ENCODE measurements at places on chromosomes 2 and 18.

- DNase-seq: no peak
Measured at GRCh38 chr2:240783819-240784621, 36.0 kb downstream of the KIF1A start.

DNA sequence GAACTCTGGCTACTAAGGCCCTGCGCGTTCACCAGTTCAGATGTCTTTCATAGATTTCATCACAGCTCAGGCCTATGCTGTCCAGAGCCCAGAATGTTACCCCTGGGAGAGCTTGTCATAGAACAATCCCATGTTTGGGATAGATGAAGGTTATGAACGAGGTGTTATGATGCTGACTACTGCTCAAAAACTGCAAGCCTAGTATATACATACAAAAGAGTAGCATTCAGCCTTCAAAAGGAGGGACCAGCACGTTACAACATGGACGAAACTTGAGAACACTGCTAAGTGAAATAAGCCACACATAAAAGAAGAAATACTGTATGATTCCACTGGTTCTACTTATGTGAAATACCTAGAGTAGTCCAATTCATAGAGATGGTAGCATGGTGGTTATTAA, 401.9 kb downstream of the NBAS start:
- DNase-seq: no peak

DNA sequence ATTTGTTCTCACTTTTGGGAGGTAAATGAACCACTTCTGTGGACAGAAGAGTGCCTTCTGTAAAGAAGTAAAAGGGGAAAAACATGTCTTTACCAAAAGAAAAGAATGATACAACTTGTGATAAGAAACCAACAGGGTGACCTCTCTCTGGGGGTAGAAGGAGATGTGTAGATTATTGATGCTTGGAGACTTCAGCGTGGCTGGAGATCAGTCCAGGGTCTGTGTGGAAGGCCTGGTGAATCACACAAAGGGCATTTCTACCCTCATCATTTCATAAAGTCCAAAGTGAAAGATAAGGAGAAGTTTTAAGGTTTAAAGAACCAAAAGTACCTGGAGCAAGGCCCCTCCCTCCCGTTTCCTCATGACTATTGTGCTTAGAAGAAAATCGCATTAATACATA, 142.5 kb downstream of the NCK2 start:
- DNase-seq: no peak

- no peak for DNase-seq
Measured at GRCh38 chr2:169080250-169081069, 11.1 kb downstream of the DHRS9 start.

- DNase-seq: no peak
Measured at GRCh38 chr2:11146076-11146475, 9.2 kb upstream of the SLC66A3 start.

DNA sequence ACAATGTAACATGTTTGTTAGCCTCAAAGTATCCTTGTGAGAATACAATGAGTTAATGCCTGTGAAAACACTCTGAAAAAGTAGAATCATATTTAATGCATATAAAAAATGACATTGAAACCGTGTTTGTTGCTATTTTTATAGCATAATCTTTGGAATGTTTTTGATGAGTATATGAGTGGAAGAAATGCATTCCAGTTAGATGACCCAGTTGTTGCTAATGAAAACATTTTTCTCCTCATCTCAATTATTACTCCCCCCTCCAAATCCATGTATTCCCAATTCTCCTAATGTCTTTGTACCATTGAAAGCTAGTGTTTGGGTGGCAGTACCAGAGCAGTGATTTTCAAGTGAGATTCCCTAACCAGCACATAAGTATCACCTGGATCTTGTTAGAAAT, 67.1 kb upstream of the DSEL start:
- no peak for DNase-seq

- no peak for DNase-seq
Measured at GRCh38 chr2:237219826-237220225, 134.1 kb downstream of the COPS8 start.

DNA sequence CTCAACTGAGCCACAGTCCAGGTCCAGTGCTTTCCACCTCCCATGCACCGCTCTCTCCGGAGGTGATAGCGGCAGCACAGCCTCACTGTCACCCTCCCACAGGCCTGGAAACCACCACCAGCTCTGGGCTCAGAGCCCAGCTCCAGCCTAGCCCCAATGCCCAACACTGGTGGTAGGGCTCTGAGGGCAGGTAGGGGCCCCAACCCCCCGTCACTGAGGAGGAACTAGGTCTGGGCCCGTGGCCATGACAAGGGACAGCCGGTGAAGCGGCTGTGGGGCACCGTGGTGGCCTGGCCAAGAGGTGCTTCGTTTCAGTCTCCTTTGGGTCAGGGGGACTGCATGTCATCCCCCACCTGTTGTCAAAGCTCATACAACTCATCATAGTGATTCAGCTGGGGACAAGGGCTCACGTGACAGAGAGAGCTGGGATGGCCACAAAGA, 5.5 kb upstream of the TMEM214 start:
- DNase-seq: no peak

DNA sequence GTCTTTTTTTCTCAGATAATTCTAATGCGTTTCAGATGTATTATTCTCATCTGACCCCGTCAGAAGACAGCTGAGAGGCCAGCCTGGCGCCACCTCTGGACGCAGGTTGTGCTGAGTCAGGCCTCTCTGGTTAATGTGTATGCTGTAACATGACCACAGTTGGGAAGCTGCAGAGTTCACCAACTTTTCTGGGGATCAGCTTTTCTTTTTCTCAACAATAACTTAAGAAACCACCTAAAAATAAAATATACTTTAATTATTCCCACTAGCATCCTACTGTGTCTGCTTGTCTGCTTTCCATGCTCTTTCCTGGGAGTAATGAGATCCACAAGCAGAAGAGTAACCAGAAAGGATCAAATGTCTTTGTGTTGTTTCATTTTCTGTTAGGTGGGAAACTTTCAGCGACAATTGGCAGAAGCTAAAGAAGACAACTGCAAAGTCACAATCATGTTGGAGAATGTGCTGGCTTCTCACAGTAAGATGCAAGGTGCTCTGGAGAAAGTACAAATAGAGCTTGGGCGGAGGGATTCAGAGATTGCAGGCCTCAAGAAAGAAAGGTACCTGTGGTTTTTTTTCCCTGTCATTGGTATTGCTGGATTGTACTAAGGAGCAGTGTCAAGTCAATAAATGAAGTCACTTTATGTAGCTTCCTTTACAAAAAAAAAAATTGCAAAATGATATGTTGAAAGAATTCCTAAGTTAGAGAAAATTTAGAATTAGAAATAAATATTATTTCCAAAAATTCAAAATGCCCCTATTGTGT, 79.8 kb downstream of the CCDC150 start:
- DNase-seq: no peak

DNA sequence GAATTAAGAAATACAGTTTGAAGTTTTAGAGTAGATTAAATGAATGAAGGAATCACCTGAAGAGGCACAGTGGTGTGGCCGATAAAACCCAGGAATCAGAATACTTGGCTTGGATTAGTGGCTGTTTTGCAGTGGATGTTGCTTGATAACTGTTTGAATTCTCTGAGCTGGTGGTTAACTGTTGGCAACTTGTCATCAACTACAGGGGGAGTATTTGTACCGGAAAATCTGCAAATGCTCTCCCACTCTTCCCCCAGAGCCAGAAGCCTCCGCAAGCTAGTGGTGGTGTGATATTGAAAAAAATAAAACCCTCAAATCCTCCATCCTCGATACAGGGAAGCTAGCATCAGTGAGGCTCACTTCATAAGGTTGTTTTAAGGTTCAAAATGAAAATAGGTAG, 326.7 kb downstream of the DPP10 start:
- DNase-seq: no peak

GRCh38 chr2:39514825-39515224, 77.7 kb upstream of the MAP4K3 start:
- no peak for DNase-seq

- no peak for DNase-seq
Measured at GRCh38 chr2:163649080-163649479, 86.7 kb downstream of the FIGN start.

- DNase-seq: no peak
Measured at GRCh38 chr2:207681431-207681830, 30.0 kb upstream of the CCNYL1 start.

- no peak for DNase-seq
Measured at GRCh38 chr2:8999102-8999446, 4.4 kb downstream of the MBOAT2 start.

DNA sequence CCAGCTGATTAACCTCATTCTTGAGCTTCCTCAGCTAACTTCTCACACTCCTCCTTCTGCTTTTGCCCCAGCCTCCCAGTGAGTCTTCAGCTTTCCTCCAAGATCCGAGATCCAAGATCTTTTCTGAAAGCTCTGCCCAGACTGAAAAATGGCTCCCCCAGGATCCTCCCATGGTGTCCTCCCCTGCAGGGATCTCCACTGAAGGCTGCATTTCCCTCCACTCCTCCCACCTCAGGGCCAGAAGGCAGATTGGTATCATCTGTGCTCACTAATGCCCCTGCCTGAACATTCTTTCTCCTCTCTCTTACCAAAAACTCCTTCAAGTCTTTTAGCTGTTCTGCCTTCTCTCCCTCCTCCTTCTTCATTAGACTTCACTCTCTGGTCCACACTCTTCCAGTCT, 6.1 kb upstream of the FOXI3 start:
- DNase-seq: no peak

- no peak for DNase-seq
Measured at GRCh38 chr2:139217641-139218040, 437.5 kb upstream of the NXPH2 start.

- no peak for DNase-seq
Measured at GRCh38 chr18:54396760-54397159, 39.1 kb downstream of the C18orf54 start.

- DNase-seq: no peak
Measured at GRCh38 chr2:207463433-207463832, 66.3 kb upstream of the CREB1 start.

- DNase-seq: no peak
Measured at GRCh38 chr2:161594445-161594844, 29.8 kb upstream of the SLC4A10 start.

- DNase-seq: no peak
Measured at GRCh38 chr2:20071397-20072383, 20.3 kb upstream of the LAPTM4A start.

DNA sequence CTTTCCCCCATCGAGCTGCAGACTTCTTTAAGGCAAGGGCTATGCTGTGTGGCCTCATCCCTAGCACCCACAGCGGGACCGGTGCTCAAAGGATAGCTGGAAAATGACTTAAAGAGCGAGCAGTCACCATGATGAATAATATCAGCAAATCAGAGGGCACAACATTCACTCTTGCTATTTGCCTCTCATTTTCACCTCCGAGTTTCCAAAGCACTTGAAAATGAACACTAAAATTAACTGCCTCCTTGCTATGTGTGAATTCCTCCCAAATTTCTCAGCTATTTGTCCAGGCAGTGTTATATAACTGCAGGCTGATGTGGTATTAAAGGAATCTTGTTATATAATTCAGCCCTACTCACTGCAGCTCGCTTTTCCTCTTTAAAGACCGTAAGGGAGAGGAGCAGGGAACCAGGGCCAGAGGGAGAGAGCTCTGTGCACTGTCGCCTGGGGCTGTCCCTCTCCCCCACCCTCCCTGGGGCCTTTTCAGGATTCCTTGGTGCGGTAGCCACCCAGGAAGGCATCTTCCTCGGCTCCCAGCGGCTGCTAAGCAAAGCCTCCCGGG, 1.4 kb downstream of the CYS1 start:
- DNase-seq: no peak

DNA sequence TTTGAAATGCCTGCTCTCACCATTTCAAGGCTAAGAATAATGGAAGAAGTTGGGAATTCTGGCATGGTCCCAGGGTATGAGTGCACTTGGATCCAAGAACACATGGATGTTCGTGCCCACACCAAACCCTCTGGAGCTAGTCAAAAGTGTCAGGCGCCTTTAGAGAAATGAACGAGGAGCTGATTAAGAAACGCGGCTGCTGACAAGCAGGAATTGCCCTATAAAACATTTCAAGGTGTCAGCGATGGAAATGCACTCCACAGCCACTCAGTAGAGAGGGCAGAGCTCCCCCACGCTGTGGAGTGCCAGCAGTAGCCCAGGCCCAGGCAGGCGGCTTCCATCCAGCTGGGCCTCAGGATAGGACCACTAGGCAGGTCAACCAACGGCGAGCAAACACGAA, 213.7 kb downstream of the TTC32 start:
- DNase-seq: no peak

GRCh38 chr18:13804305-13804704, 19.6 kb upstream of the MC5R start:
- no peak for DNase-seq
